Mammary epithelial cell (primary cell): ENCODE measurements at places on chromosomes 5 and 9. TPM values are rescaled to one million over a fixed set of nuclear protein-coding genes. Genes with fewer than 3 reads are reported as not detected.

The PCDHA9 gene
- 0.07 and 0.08 TPM in 2 replicates for total RNA-seq

The PDLIM7 gene
- total RNA-seq, result 166 and 259 TPM in 2 replicates

The C8G gene
- 0.50 TPM for total RNA-seq

The SPINK6 gene
- 4.8 TPM for total RNA-seq

The HAUS6 gene
- 21.2 TPM for total RNA-seq

The PCDHA1 gene
- total RNA-seq, result not detected

The VDAC1 gene
- total RNA-seq, result 181 and 273 TPM in 2 replicates

The ECSCR gene
- total RNA-seq, result not detected in 2 replicates

The CFAP157 gene
- total RNA-seq, result 0.19 TPM in 1 of 2 replicates, not detected in the other

The SPATA31A5 gene
- total RNA-seq, result not detected

The TLX3 gene
- not detected for total RNA-seq

The DDX41 gene
- 60.7 TPM for total RNA-seq

The SPRY4 gene
- total RNA-seq, result 11.5 TPM

DNA sequence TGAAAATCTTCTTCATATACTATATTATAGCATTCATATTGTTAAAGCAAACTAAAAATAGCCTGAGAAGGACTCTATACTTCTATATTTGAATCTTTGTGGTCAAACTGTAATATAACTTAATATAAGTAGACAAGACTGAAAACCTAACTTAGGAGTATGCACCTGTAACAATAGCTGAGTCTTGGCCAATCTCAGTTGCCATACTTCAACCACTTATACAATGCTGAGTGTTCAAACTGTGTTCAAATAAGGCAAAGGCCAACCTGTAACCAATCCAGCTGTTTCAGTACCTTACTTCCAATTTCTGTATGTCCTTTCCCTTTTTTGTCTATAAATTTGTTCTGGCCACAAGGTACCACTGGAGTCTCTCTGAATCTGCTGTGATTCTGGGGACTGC, 1360.8 kb upstream of the CDH9 start:
- no peak for DNase-seq

- no peak for DNase-seq
These were observed 28.8 kb downstream of the EPB41L4A start for GRCh38 chr5:112390327-112390726.

DNA sequence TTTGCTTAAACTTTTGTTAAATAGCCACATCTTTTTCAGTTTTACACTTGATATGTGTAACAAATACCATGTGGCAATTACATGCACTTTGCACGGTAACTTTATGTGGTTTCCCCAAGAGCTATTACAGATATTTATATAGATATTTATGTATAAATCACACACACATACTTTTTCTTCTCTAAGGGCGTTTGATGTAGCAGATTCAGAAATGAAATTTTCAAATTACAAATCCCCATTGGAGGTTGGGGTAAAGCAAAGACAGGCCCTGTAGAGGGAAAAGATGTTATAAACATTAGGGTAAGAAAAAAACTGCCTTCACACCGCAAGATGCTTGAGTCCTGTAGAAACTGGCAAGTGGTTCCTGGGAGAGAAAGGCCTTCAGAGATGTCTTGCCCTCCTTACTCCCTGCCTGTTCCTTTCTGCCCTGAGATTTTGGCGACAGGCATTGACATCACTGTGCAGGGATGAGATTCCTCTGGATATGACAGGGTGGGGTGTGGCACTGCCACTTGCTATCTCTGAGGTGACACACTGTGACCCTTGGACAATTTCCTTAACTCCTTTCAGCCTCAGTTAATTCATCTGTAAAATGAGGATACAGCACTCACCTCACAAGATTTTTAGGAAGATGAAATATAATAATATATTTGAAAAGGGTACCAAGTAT, 177.9 kb upstream of the TUT7 start:
- no peak for DNase-seq

DNA sequence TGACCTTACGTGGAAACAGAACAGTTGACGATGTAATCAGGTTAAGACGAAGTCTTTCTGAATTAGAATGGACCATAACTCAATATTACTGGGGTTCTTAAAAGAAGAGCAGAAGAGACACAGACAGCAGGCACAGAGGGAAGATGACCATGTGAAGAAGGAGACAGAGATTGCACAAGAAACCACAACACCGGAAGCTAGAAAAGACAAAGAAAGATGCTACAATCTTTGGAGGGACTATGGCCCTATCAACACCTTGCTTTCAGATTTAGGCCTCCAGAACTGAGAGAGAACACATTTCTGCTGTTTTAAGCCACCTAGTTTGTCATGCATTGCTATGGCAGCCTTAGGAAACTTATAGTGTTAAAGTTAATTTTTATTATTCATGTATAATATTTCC, 27.1 kb downstream of the CDH9 start:
- DNase-seq, result no peak

DNA sequence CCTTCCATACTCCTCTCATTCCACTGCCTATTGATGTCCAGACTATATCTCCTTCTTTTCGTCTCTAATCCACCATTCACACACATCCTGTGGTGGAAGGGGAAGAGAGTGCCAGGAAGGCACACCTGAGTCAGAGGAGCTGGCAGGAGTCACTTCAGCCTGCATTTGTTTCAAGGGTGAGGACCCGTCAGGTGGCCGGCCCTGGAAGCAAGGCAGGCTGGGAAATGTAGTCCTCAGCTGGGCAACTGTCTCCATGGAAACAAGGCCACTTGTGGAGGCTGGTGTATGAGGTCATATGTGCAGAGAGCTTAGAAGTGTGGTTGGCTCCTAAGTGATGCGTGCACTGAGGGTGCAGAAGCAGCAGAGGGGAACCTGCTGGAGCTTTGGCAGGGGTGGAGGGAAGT, 278.4 kb downstream of the NSG2 start:
- peak; percentile 49 for DNase-seq

DNA sequence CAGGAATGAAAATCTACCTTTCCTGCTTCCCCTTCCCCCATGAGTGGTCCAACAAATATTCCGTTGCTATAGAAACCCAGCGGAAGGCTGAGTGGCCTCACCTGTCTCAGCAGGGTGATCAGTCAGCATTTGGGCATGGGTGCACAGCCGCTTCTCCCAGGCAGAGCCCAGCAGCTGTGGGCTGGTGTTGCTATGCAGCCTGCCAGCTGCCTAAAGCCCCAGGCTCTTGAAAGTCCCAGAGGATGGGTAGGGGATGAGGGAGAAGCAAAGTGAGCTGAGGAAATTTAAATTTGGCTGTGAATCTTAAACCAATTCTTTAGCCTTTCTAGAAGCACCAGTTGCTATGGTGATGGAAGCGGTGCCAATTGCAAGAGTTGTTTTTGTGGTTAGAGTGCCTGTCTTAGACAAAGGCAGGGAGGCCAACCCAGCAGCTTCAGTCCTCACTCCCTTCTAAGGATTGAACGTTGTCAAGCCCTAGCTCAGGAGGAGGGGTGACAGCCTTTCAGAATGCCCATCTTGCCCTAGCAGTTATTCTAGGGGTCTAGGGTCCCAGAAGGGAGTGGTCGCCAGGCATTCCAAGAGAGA, 151.5 kb upstream of the PITX1 start:
- DNase-seq, result peak; percentile 39

DNA sequence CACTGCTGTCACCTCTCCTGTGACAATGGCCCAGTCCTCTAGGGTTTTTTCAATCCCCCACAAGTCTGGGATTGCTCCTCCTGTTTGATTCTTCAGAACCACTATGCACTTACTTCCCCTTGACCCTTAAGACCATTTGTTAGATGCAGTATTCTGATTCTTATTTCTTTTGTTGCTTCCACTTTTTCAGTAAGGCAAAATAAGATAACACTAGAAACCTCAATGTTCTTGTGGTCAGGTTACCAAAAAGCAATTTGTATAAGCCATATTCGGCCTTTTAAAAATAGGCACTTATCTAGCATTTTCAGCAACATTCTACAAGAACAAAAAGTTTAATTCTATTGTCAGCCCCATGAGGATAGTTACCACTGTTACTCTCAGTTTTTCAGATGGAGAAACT, 220.0 kb downstream of the KDM4C start:
- no peak for DNase-seq

DNA sequence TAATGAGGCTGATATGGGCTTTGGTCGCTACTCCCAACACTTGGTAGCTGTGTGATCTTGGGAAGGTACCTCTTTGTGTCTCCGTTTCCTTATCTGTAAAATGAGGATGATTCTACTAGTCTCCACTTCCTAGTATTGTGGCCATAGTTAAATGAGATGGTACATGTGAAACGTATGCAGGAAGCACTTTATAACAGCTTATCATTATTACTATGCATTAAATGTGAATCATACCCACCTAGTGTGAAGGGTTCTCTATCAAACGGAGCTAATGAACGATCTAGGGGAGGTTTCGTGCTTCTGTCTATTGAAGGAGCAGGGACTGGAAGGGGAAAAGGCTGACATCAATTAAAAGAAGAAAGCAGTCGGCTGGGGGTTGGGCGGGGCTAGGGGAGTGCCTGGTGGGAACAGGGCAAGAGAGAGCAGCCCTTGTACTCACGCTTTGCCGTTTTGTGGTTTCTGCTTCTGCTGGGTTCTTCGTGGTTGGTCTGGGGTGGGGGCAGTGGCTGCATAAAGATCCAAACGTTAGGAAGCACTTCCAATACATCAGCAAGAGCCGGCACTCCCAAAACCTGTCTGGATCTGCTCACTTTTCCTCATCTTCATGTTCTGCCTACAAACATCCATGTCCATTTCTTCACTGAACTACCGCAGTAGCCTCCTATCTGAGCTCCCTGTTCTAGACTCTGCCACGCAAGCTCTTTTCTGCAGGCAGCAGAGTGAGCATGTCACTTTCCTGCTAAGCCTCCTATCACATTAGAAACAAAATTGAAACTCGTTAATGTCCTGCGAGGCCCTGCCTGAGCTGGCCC, 30.8 kb downstream of the LCP2 start:
- no peak for DNase-seq

DNA sequence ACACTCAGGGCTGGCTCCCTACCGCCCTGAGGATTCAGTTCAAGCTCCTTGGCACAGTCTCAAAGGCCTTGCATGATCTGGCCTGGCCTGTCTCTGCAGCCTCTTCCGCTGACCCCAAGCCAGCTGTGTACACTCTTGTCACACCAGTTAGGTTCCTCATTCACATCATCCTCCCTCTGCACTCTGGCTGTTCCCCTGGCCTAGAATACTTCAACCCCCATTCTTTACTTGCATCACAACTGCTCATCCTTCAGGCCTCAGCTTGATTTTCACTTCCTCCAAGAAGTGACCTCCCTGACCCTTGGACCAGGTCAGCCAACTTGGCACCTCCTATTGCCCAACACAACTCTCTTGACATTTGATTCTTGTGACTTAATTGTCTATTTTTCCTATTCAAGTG, 18.9 kb upstream of the PFDN1 start:
- DNase-seq, result no peak

DNA sequence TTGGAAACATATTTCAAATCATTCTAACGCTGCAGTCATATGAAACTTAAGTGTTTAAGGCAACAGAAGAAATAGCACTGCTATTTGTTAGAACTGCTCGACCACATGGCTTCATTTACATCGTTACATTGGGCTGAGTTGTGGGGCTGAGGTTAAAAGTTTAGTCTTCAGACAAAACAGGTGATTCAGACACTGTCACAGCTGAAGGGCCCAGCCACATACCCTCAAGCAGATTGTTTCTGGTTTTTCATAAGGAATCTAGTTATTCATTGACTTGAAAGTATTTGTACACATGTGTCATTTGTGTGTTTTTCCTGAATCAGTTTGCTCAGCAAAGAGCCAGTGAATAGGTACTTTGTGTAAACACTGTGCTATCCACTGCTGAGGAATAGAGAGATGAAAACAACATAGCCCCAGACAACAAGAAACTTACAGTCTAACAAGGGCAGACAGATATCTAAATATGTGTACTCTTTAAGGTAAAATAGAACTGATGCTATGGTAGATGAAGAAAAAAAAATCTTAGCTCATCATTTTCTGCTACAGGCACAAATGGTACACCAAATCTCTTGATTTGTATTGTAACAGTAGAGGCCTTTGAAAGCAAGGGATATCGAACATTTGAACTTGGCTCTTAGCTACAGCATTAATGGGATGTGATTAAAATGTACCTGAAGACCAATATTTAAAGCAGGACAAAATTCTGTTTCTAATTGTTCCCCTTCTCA, 357.6 kb upstream of the RPS23 start:
- DNase-seq, result peak; percentile 93

DNA sequence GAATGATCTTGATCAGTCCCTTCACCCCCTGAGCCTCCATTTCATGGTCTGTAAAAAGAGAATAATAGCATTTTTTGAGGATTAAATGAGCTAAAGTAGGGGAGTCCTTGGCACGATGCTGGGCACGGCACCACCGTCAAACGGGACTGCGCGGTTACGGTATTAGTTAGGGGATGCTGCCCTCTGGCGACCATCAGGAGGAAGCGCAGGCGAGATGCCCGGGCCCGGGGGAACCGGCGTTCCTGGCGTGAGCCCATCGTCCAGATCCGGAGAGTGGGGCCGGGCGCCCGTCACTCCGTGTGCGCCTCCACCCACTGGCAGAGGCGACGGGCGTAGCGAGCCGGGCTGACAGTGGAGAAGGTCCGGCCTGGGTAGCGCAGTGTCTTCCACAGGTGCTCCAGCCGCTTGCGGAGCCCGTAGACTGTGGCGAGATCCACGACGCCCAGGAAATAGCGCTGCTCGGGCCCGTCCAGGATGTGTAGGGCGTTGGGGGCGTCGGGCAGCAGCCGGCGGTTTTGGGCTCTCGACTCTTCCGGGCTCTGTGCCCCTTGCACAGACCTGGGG, 4.8 kb upstream of the ST6GALNAC4 start:
- DNase-seq, result no peak

DNA sequence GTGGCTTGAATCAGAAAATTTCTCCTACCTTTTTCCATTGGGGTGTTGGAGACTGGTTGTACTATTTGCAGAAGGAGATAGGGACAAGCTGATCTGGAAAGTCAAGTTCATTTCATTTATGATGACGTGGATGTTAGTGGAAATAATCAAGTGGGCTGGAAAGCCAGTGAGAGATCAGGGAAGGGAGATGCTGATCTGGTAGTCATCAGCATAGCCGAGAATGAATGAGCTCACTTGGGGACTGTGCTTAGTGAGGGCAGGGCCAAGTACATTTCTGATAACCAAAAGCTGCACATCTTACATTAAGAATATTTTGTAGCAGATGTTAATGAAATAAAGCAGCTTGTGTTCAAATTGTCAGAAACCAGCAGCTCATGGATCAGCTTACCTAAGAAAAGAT, 12.1 kb downstream of the MAN2A1 start:
- no peak for DNase-seq

- DNase-seq, result no peak
These were observed 34.1 kb downstream of the STARD4 start for GRCh38 chr5:111478266-111478665.

- no peak for DNase-seq
These were observed 10.3 kb upstream of the ANKHD1 start for GRCh38 chr5:140391312-140391711.

DNA sequence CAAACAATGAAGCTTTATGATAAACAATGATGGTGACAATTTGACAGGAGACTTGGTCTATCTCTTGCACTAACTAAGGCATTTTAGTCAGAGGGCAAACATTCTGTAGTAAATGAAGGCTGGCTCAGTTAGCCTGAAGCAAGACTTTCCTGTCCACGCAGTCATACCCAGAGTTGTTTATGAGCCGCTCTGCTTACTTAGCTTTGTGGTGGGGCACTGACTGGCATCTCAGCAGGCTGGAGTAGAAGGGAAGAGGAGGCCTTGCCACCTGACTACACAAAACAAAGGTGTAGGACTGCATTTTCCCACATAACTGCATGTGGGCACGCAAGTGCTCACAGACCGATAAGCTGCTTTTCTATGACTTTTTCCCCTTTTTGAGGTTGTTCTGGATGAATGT, 133.7 kb upstream of the EPB41L4A start:
- DNase-seq, result no peak

GRCh38 chr9:16057541-16057940, 504.7 kb downstream of the CCDC171 start:
- DNase-seq, result no peak

GRCh38 chr5:173925449-173926071, 37.4 kb downstream of the CPEB4 start:
- DNase-seq, result no peak
